ENCODE measurements at places on chromosomes 5 and 9.

GRCh38 chr5:41524174-41524573 lies 13.8 kb upstream of the PLCXD3 start:
- DNase-seq = no peak

GRCh38 chr5:150350524-150351344 lies 6.8 kb upstream of the TCOF1 start:
- peak; percentile 73 for DNase-seq

GRCh38 chr5:159804121-159804520 lies 112.2 kb upstream of the ADRA1B start:
- no peak for DNase-seq

DNA sequence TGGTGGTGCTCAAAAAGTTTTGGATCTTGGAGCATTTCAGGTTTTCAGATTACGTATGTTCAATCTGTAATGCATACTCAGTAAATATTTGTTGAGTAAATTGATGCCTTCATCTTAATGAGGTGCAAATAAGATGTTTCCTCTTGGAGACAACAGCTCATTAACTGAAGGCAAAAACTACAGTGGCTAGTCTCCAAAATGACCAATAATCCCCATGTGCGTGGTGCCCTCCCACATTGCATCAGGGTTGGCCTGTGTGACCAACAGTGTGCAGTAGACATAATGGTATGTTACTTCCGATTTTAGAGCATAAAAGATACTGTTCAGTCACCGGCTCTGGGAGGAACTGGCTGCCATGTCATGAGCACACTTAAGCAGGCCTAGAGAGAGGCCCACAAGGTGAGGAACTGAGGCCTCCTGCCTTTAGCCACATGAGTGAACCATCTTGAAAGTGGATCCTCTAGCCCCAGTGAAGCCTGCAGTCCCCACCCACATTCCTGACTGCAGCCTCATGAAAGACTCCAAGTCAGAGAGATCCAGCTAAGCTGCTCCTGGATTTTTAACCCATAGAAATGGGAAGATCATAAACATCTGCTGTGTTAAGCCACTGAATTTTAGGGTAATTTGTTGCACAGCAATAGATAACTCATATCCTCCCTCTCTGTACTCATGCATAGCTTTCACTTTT lies 55.7 kb downstream of the LIFR start:
- DNase-seq = no peak

GRCh38 chr9:136364942-136365774 lies 1.6 kb upstream of the DNLZ start:
- no peak for DNase-seq

- DNase-seq = peak; percentile 87
Measured at GRCh38 chr5:171577042-171577758, 157.8 kb downstream of the FGF18 start.

GRCh38 chr5:149464796-149465489 lies 85.9 kb upstream of the IL17B start:
- no peak for DNase-seq

DNA sequence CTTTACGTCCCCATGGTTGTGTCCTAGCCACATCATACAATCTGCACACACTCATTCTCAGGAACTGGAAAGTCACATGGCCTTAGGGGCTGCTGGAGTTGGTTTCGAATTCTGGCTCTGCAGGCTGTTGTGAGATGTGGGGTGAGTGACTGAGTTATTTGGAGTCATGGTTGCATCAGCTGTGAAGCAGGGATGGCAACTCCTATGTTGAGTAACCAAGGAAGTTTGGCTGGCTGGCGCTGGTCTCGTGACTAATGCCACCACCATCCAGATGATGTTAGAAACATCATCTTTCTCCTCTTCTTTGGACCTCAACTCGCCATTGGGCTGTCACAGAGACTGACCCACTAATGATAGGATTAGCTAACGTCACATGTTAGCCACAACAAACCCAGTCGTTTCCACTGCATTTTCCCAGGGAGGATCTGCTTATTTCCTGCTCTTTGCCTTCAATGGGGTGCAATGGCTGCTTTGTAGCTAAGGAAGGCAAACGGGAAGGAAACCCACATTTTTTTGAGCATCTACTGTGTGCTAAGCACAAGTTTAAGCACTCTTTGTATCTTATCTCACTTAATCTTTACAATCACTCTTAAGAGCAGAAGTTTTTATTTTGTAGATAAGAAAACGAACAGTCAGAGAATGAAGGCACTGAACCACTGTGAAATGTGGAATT lies 78.1 kb upstream of the UBTD2 start:
- DNase-seq = no peak

DNA sequence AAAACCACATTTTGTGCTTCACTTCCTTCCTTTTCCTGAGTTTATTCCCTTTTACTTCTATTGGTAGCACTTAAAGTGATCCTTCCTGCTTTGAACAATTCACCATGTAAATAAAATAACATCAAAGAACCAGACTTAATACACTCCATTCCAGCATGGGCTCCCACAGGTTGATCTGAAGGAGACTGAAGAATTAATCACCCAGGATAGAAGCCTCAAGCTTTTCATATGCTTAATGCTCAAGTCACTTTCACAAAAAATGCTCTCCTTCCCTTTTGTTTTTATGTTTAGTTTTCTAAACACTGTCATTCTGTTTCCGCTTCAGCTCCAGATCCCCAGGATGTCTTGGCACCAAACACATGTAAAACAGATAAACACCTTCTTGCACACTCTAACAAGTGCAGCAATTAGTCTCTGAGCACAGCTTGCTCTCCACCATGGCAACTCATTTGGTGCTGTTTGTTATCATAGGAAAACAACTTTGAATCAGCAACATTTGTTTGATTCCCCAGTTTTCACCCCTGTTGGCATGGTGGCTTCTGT lies 37.0 kb downstream of the DMRTA1 start:
- no peak for DNase-seq

- DNase-seq = no peak
Measured at GRCh38 chr5:129113867-129114266, 19.3 kb downstream of the ISOC1 start.

DNA sequence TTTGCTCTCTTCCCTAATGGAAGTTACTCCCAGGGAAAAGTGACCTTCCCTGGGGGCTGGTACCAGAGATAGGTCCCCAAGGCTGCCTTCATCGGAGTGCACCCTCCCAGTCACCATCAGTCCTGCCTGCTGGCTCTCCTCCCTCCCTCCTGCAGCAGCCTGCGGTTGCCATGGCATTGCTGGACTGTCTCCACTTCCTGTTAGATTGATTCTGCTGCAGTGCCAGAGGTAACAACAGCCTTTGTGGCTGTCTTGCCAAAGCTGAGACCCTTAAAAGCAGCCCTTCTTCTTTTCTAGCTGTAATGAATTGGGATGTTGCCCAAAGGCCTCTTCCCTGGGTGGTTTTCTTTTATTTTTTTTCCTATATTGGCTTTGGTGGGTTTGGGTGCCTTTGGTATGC lies 78.1 kb upstream of the PRLR start:
- DNase-seq = peak; percentile 27

DNA sequence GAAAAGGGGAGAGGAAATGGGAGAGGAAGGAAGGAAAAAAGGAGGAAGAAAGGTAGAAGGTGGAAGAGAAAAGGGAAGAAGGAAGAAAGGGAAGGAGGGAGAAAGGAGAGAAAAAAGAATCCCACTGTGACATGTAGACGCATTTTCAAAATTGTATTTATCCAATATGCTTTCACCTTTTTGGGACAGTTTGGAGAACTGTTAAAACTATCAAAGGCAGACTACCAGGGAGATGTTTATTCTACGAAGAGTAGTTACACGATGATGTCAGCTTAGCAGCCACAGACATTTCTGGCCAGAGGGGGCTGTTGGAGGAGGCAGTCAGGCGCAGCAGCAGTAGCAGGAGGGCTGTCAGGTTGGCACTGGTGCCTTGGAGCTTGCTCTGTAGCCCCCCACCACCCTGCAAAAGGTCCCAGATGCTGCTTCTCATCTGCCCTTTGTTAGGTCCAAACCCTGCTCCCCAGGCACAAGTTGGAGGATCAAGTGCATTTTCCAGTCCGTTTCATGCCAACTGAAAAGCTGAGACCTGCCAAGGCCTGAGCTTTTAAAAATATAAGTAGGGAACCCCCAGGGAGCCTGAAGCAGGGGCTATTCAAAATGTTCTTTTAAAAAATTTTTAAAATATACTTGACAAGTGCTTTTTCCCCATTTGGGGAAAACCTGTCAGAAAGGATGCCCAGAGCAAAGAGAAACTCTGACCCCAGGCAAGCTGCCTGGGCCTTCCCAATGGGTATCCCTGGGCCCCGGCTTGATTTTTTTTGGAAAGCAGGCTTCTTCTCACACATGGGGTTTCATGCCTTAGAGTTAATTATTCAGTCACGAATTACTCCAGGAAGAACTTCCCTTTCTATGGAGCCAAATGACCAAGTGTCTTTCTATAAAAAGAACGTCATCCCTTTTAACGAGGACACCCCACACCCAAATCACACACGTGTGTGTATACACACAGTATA lies 203.3 kb downstream of the SLIT3 start:
- peak; percentile 78 for DNase-seq

GRCh38 chr5:131416729-131417128 lies 152.9 kb downstream of the CDC42SE2 start:
- no peak for DNase-seq

DNA sequence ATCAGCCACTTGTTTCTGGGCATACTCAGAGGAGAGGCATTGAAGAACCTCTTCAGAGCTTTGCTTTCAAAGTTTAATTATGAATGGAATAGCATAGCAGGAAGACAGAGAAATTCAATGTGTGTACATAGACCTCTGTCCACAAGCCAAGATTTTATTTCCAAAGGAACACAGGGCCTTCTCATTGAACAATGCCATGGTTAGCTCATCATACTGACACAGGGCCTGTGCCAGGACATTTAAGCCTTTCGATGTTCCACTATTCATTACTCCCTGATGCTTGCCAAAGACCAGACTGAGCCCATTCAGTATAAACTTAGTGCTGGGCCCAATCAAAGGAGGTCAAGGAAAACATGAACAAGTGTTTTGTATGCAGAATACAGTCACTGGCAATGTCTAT lies 280.8 kb downstream of the FBXL17 start:
- peak; percentile 67 for DNase-seq

DNA sequence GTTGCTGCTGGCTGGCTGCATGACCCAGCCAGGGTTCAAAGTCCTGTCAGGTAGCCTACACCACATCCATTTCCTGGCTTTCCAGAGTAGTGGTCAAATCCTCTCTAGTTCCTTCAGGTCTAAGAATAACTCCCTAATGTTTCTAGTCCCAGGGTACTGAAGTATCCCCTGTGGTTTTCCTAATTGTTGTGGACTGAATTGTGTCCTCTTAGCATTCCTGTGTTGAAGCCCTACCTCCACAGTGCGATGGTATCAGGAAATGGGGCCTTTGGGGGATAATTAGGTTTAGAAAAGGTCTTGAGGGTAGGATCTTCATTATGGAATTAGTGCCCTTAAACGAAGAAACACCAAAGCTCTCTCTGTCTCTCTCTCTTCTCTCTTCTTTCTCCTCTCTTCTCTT lies 191.8 kb upstream of the CCNG1 start:
- no peak for DNase-seq

GRCh38 chr5:66364186-66364585 lies 220.1 kb downstream of the SREK1 start:
- DNase-seq = no peak

- DNase-seq = no peak
Measured at GRCh38 chr5:165894916-165895315, 2389.5 kb downstream of the MAT2B start.

- no peak for DNase-seq
Measured at GRCh38 chr5:135129307-135129706, 95.3 kb upstream of the PITX1 start.

DNA sequence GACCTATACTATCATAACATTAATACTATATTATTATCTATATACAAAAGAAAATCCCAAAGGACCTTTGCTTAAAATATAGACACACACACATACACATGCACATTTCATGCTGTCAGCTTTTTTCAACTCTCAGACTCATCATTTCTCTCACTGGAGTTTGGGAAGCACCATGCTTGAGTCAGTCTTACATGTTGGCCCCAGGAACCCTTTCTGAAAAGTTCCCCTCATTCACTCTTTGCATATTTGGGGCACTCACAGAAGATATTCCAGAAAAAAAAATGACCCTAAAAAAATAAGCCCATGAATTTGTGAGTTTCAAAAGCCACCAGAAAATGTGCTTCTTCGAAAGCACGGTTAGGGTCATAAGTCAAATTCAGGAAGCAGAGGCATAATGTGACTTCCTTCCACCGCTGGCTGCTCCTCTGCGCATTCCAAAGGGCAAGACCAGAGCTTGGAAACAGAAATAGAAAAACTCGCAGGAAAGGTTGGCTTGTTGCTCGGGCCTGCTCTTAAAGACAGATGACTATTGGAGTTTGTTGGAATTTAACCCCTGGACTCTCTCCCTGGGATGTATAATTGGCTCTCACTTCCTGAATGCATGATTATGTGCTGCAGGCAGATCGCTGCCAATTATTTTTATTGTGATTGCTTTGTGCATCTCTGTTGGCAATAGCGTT lies 129.7 kb upstream of the IQGAP2 start:
- peak; percentile 38 for DNase-seq

DNA sequence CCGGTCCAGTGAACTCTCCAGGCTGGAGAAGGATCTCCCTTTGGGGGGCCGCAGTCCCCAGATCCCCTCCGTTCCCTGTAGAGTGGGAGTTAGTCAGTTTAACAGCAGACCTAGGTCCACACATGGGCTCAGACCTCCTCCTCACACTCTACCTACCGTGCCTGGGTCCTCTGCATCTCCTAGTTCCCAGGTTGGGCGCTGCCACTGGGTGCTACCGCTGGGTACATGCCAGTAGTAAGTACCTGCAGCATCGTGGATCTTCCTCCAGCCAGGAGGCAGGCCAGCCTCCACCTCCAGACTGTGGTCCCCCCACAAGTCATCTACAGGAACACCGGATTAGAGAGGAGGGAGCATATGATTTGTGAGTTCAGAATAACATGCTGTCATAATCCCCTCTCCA lies 802 bp downstream of the APBB3 start:
- no peak for DNase-seq

DNA sequence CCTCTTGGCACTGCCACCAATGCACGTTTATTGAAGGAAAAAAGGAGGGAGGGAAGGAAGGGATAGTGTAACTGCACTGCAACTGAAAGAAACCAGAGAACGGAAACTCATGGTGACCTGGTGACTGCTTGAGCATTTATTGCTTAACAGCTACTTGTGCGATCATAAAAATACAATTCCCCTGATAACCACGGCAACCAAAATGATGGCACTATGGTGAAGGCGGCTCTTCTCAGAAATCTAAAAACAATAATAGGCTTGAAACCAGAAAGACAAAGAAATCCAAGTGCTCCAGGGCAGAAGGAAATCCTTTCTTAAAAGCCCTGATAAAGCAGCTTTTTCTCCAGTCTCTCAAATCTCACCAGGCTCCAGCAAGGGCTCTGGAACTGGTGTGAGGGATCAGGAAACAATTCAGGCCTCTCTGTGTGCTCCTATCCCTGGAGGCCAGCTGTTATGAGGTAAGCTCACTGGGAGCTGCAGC lies 1.9 kb downstream of the FBXO10 start:
- DNase-seq = no peak

GRCh38 chr5:134038138-134038537 lies 33.4 kb upstream of the VDAC1 start:
- DNase-seq = no peak
